ENCODE measurements at places on chromosomes 3 and 15. TPM values are rescaled to one million over a fixed set of nuclear protein-coding genes. Genes with fewer than 3 reads are reported as not detected.

The GASK1A gene
- total RNA-seq, result 0.15 TPM

The RBPMS2 gene
- total RNA-seq, result not detected

The C3orf85 gene
- not detected for total RNA-seq

The BLM gene
- 11.3 TPM for total RNA-seq

The EOGT gene
- total RNA-seq, result 10.8 TPM

The MESP1 gene
- 8.9 TPM for total RNA-seq

The KAT2B gene
- 5.6 TPM for total RNA-seq

The CIP2A gene
- 50.2 TPM for total RNA-seq

The MESP2 gene
- total RNA-seq, result not detected

The PSTPIP1 gene
- not detected for total RNA-seq

The ARGFX gene
- not detected for total RNA-seq

The DUOXA2 gene
- total RNA-seq, result not detected

The SECISBP2L gene
- total RNA-seq, result 28.2 TPM

The A4GNT gene
- not detected for total RNA-seq

The INSYN1 gene
- 15.2 TPM for total RNA-seq

The TAGLN3 gene
- total RNA-seq, result not detected

The CMTM8 gene
- not detected for total RNA-seq

The SLC15A2 gene
- not detected for total RNA-seq

The OTOL1 gene
- not detected for total RNA-seq

The OR4F15 gene
- not detected for total RNA-seq

The CPB1 gene
- not detected for total RNA-seq

The FSTL1 gene
- 656 TPM for total RNA-seq

The ZBED2 gene
- not detected for total RNA-seq

The ANKRD34C gene
- total RNA-seq, result not detected

The MYRIP gene
- total RNA-seq, result 1.9 TPM

The NAALADL2 gene
- total RNA-seq, result 1.8 TPM

The PEX11A gene
- total RNA-seq, result 18.3 TPM

Measured in MG63 (cell line).